Endothelial cell of umbilical vein (primary cell): ENCODE measurements at places on chromosomes 7 and 10. TPM values are rescaled to one million over a fixed set of nuclear protein-coding genes. Genes with fewer than 3 reads are reported as not detected.

- DNase-seq, result no peak
Measured at GRCh38 chr10:48767373-48768143, 82.9 kb downstream of the WDFY4 start.

DNA sequence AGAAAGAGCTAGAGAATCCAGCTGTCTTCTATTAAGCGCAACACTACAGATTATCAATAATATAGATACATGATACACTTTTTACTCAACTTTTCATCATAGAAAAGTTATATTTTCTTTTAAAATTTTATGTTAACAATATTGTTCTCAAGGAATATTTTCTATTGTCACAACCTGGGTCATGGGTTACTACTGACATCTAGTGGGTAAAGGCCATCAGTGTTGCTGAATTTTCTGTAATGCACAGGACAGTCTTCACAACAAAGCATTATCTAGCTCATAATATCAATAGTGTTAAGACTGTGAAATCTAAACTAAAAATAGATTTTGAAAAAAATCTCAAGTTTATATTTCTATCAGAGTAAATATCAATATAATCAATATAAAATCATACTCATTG, 209.8 kb downstream of the ZNF33B start:
- DNase-seq, result no peak

GRCh38 chr7:3955751-3956696, 655.0 kb downstream of the SDK1 start:
- DNase-seq, result peak; percentile 43

GRCh38 chr10:89521368-89521767, 14.0 kb downstream of the SLC16A12 start:
- DNase-seq, result no peak

DNA sequence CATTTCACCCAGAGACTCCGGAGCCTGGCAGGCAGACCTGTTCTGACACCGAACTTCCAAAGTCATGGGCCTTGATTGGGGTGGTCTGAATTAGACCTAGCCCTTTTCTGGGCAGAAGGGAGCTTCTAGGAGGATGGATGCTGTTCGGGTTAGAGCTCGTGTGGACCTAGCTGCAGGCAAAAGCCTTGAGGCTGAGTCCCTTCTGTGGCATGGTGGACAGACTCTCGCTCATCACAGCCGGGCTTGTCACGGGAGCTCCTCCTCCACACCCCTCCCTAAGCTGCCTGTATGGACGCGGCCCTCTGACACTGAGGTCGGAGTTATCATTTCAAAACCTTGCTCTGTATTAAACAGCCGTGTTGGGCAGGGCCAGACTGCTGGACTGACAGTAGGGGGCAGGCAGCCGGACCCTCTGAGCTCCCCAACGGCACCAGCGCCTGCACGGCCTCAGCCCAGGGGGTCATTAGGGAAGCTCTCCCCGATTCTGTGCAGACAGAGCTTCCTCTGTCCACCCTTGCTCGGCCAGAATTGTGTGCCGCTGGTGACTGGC, 2.2 kb downstream of the IRF5 start:
- DNase-seq, result no peak

- DNase-seq, result no peak
Measured at GRCh38 chr7:28558236-28558635, 145.9 kb downstream of the CREB5 start.

- DNase-seq, result no peak
Measured at GRCh38 chr7:28755255-28755654, 202.9 kb downstream of the TRIL start.

DNA sequence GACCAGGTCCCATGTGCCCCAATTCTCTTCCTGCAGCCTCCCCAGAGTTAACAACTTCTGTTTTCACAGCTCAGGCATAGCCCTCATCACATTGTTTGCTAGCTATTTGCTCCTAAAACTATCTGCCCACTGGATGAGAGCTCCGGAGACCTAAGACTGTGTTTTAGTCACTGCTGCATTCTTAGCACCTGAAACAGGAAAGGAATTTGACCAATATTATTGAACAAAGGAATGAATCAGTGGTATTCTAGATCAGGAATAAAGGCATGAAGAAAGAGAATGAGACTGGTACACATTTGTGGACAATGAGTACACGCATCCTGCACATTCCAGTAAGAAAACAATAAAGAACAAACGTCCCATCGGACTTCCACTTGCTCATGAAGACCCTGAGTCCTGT, 54.8 kb downstream of the PPP1R17 start:
- no peak for DNase-seq

DNA sequence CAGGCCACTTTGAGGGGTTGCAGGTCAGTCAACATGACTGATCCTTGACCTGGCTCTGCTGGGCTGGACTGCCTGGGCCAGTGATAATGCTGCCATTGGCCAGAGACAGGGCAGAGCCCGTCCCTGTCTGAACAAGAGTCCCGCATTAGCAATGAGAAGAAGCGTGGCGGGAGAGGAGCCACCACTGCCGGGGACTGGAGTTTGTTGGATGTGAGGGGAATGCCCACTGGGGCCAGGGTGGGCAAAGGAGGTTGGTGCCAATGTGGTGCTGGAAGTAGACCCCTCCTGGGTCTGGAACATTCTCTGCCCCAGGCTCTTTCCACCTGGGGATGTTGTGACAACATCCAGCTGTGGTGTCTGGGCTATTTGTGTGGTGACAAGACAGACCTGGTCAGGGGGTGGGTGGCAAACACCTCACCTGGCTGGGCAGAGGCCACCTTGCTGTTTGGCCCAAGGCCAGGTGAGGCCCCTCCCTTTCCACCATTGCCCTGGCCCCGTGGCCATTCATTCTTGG, 7.6 kb downstream of the SAP25 start:
- no peak for DNase-seq

Gene RGR
- not detected in 2 replicates for total RNA-seq

Gene TUBB8
- total RNA-seq, result not detected in 2 replicates

Gene TMEM168
- 23.8 and 24.4 TPM in 2 replicates for total RNA-seq

Gene UFSP1
- total RNA-seq, result 0.93 and 1.6 TPM in 2 replicates

Gene UTF1
- not detected in 2 replicates for total RNA-seq
